ENCODE measurements at places on chromosomes 11 and 22. TPM values are rescaled to one million over a fixed set of nuclear protein-coding genes. Genes with fewer than 3 reads are reported as not detected.

GRCh38 chr11:23711981-23712380, 784.9 kb upstream of the LUZP2 start:
- H3K36me3 ChIP-seq: no peaks in the 10 kb centered on the region
- no peaks in the 10 kb centered on the region for H3K4me1 ChIP-seq
- H3K27ac ChIP-seq: no peak overlapping the region
- no peak overlapping the region for H3K4me3 ChIP-seq

DNA sequence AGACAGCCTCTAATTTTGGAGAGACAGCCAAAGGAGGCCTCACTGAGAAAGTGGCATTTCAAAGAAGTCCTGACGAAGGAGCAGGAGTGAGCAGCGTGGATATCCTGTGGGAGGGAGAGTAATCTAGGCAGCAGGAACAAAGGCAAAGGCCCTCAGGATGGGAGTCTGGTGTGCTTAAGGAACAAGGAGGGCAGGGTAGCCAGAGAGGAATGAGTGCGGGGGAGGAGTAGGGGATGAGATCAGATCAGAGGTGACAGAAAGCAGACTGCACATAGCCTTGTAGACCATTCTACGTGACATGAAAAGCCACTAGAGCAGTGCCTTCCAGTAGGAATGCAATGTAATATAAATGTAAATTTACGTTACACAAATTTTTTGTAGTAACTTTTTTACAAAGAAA, 5.6 kb downstream of the SLC36A4 start:
- DNase-seq: no peak
- H3K4me1 ChIP-seq: no peaks in the 10 kb centered on the region
- no peak overlapping the region for H3K27ac ChIP-seq
- H3K4me3 ChIP-seq: no peak overlapping the region
- no peaks in the 10 kb centered on the region for H3K36me3 ChIP-seq

- H3K27ac ChIP-seq: no peak overlapping the region
- H3K4me3 ChIP-seq: no peak overlapping the region
- H3K27me3 ChIP-seq: no peaks in the 10 kb centered on the region
- peaks cover 100% of the 10 kb centered on the region for H3K36me3 ChIP-seq
- no peak for DNase-seq
- H3K4me1 ChIP-seq: peaks cover 22% of the 10 kb centered on the region
Observed at GRCh38 chr22:20580611-20581502, 73.4 kb downstream of the MED15 start.

GRCh38 chr11:11491589-11491988, 130.2 kb downstream of the GALNT18 start:
- no peak for DNase-seq
- H3K4me1 ChIP-seq: no peaks in the 10 kb centered on the region
- no peak overlapping the region for H3K4me3 ChIP-seq
- no peaks in the 10 kb centered on the region for H3K36me3 ChIP-seq
- no peaks in the 10 kb centered on the region for H3K27me3 ChIP-seq
- H3K27ac ChIP-seq: no peak overlapping the region

- H3K4me3 ChIP-seq: no peak overlapping the region
- no peaks in the 10 kb centered on the region for H3K4me1 ChIP-seq
- no peaks in the 10 kb centered on the region for H3K36me3 ChIP-seq
Observed at GRCh38 chr11:86784241-86784681, 16.1 kb upstream of the PRSS23 start.

- H3K27ac ChIP-seq: no peak overlapping the region
- no peaks in the 10 kb centered on the region for H3K36me3 ChIP-seq
- H3K4me3 ChIP-seq: no peak overlapping the region
- H3K4me1 ChIP-seq: no peaks in the 10 kb centered on the region
Observed at GRCh38 chr11:73859671-73860070, 17.0 kb downstream of the COA4 start.

DNA sequence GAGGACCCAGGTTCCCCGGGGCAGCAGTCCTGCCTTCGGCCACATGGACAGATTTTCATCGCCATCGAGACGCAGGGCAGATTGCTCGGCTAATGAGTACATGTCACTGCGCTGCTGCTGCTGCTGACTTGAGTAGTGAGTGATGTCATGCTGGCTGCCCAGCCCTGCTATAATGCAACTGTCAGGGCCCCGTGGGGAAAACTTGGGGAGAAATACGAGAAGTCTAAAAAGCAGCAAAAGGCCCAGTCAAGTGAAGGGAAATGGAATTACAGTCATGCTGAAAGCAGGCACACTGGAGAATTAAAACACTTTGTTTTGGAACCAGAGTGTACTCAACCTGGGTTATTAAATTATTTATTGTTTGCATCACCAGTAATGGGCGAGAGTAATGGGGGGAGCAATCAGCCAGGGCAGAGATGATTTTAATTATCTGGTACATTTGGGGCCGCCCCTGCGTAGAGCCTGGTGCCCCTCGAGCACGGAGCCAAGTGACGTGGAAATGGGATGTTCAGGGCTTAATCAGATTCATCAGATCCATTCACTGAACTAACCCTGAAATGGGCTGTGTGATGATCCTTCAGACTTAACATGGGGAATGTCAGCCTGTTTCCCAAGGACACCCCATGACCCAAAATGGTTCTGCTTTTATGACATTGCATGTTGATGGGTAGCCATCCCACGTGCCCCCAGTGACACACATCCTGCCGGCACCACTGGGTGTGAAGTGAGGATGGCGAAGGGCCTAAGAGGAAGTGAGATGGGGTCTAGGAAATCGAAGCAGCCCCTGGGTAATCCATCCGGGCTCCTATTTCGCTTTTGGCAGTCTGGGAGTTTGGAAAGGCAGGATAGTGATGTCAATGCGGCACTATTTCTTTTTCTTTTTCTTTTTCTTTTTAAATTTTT, 241.6 kb upstream of the CADM1 start:
- no peak overlapping the region for H3K27ac ChIP-seq
- no peaks in the 10 kb centered on the region for H3K27me3 ChIP-seq
- peaks cover 6% of the 10 kb centered on the region for H3K4me1 ChIP-seq
- DNase-seq: no peak
- no peak overlapping the region for H3K4me3 ChIP-seq

DNA sequence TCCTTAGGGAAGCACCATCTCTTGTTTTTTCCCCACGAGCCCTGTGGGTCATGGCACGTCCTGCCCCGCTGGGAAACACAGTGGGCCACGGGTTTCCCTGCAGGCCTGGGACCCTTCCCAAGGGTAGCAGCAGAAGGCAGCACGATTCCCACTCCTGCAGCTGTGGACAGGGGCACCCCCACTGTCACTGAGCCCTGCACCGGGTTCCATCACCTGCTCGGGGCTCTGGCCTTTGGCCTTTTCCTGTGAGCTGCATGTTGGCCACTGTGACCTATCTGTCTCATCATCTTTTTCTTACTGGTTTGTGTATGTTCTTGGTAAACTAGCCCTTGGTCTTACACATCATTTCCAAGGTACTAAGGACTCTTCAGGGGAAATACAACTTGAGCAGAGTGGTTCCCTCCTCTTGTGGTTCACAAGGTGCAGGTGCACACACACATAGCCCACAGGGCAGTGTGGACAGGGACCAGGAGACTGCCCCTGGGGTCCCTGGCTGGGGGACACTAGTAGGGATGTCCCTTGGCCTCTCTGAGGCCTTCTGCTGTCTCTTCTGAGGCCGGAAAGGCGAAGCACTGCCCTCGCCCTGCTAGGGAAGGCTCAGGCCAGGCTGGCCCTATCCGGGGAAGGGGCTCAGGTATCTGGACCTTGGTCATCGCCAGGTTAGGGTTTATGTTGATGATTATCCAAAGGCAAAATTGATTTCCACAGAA, 19.0 kb upstream of the TXNRD2 start:
- no peaks in the 10 kb centered on the region for H3K27me3 ChIP-seq
- H3K4me3 ChIP-seq: no peak overlapping the region
- H3K36me3 ChIP-seq: peaks cover 21% of the 10 kb centered on the region
- no peak for DNase-seq
- peak overlapping the region; percentile 44 for H3K27ac ChIP-seq

DNA sequence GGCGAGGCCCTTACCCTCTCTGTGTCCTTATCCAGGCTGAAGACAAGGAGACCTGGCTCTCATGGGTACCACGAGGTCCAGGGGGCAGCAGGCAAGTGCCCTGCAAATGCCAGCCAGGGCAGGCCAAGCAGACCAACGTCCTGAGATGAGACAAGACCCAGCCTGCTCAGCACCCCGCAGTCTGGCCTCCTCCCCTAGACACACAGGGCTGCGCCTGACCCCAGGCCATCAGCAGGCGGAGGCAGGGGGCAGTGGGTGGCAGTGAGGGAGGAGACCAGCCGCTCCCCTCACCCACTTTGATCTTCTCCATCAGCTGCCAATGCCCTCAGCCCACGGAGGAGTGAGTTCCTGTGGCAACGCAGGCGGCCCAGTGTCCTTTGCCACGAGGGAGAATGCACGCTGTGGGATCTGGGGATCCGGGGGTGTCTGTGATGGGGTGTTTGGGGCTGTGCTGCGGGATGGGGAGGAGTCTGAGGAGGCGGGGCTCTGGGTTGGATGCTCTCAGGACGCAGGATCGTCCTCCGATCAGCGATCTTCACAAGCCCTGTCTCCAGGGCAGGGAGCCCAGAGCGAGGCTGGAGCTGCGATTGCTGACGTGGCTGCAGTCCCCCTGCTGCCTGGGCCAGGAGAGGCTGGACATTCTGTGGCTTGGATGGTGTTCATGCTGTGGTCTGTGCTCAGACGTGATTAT, 30.5 kb upstream of the PPARA start:
- no peak overlapping the region for H3K4me3 ChIP-seq
- H3K4me1 ChIP-seq: peaks cover 51% of the 10 kb centered on the region
- no peaks in the 10 kb centered on the region for H3K36me3 ChIP-seq
- DNase-seq: no peak
- no peak overlapping the region for H3K27ac ChIP-seq

DNA sequence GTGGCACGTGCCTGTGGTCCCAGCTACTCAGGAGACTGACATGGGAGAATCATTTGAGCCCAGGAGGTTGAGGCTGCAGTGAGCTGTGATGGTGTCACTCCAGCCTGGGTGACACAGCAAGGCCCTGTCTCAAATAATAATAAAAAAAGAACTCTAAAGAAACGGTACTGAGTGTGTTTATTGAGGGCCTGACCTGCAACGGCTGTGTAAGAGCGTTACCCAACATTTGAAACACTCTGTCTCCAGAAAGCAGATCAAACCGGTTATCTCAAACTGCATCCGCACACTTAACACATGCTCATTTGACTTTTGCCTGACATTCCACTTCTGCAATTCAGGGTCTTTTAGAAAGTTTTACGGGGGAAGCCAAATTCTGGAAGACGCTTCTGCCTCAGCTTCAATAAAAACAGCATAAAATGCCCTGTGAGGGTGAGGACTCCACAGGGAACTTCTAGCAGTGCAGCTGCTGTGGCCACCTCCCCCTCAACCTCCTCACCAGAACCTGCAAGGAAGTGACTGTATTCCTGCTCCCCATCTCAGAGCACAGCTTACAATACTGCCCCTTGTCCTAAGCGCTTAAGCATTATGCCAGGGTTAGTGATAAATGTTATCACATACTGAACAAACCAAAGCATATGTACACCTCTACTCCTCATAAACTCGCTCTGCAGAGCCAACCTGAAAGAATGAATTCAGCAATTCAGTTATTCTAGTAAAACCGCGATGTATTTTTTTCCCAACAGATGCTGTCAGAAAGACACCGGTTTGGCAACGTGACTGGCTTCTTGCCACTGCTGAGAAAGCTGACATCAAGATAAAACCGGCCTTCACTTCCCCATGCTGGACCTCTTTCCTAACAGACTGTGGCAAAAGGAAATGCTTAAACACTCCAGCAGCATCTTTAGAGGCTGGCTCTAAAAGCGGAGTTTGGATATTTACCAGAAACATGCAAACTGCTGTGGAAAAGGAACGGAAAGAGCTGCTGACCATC, 52.2 kb downstream of the PRDM10 start:
- DNase-seq: no peak
- H3K27me3 ChIP-seq: no peaks in the 10 kb centered on the region
- no peak overlapping the region for H3K27ac ChIP-seq
- no peaks in the 10 kb centered on the region for H3K4me1 ChIP-seq
- no peak overlapping the region for H3K4me3 ChIP-seq
- H3K36me3 ChIP-seq: peaks cover 11% of the 10 kb centered on the region

DNA sequence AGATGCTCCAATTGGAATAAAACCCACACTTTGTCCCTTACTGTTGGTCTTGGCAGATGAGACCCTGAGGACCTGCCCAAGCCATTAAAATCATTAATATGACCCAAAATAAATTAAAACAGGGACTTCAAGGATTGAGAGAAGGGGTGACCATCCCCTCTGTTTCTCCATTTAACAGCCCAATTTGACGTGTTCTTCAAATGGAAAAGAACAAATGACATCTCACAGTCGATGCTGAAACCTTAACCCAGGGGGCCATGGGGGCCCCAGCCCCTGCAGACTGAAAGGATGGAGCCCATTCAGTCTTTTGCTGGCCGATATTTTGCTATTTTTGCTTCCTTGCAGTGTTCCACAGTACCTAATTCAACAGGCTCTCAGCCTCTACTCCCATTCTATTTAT, 20.5 kb downstream of the ZNF74 start:
- DNase-seq: no peak
- peaks cover 11% of the 10 kb centered on the region for H3K4me1 ChIP-seq
- no peak overlapping the region for H3K27ac ChIP-seq

- peaks cover 29% of the 10 kb centered on the region for H3K4me1 ChIP-seq
- H3K27me3 ChIP-seq: no peaks in the 10 kb centered on the region
- peaks cover 11% of the 10 kb centered on the region for H3K36me3 ChIP-seq
- no peak for DNase-seq
- no peak overlapping the region for H3K4me3 ChIP-seq
Observed at GRCh38 chr11:11444804-11445131, 91.7 kb upstream of the CSNK2A3 start.

GRCh38 chr11:115808351-115808940, 304.2 kb upstream of the CADM1 start:
- no peak overlapping the region for H3K4me3 ChIP-seq
- H3K27me3 ChIP-seq: no peaks in the 10 kb centered on the region
- DNase-seq: no peak
- H3K4me1 ChIP-seq: no peaks in the 10 kb centered on the region

DNA sequence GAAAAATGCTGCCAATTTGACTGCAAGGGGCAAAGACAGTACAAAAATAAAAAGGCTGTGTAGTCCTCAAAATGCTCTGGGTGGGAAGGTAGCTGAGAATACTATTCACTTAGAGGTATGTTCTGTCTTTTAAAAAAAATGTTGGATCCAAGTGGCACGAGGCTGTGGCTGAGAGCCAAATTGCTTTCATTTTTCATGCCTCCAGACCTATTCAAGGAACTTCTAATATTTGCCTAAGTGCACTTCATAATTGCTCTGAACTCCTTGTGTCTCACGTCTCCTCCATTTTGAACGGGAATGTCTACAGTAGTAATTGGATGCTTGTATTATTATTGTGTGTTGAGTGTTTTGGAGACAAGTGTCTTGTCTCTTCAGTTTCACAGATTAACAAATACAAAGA, 19.1 kb upstream of the SLC22A25 start:
- peaks cover 9% of the 10 kb centered on the region for H3K27me3 ChIP-seq
- no peaks in the 10 kb centered on the region for H3K36me3 ChIP-seq
- no peak overlapping the region for H3K27ac ChIP-seq
- H3K4me3 ChIP-seq: no peak overlapping the region
- H3K4me1 ChIP-seq: no peaks in the 10 kb centered on the region

GPHA2 gene
- not detected for total RNA-seq

F2 gene
- not detected for total RNA-seq

UPK3A gene
- not detected for total RNA-seq

TMPRSS4 gene
- total RNA-seq: 0.26 TPM

PANX2 gene
- total RNA-seq: 0.42 TPM

APLNR gene
- 2.0 TPM for total RNA-seq

DUSP18 gene
- total RNA-seq: 6.5 TPM

TCP11L1 gene
- 54.0 TPM for total RNA-seq

GUCY1A2 gene
- total RNA-seq: 3.5 TPM

MADD gene
- total RNA-seq: 35.4 TPM

OR5A1 gene
- not detected for total RNA-seq

SLC25A1 gene
- total RNA-seq: 68.9 TPM

C1QTNF4 gene
- 2.2 TPM for total RNA-seq

Data from esophagus muscularis mucosa (tissue), 4 donors.